ENCODE measurements at places on chromosomes 3 and 15.

- DNase-seq = no peak
These were observed 1033.9 kb downstream of the FHIT start for GRCh38 chr3:60217156-60217911.

DNA sequence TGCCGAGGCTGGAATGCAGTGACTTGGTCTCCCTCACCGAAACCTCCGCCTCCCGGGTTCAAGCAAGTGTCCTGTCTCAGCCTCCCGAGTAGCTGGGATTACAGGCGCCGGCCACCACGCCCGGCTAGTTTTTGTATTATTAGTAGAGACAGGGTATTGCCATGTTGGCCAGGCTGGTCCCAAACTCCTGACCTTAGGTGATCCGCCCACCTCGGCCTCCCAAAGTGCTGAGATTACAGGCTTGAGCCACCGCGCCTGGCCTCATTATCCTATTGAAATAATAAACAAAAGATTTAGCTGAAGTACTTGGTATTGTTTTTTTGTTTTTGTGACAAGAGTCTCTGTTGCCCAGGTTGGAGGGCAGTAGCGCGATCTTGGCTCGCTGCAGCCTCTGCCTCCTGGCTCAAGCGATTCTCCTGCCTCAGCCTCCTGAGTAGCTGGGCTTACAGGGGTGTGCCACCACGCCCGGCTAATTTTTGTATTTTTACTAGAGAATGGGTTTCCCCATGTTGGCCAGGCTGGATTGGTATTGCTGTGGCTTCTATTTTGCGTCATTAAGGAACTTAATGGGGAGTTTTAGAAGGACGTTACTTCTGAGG lies 1.5 kb downstream of the RPL35A start:
- no peak for DNase-seq

GRCh38 chr15:87564681-87565080 lies 691.9 kb downstream of the NTRK3 start:
- no peak for DNase-seq

- DNase-seq = no peak
These were observed 56.3 kb upstream of the ZNF148 start for GRCh38 chr3:125431391-125431790.

DNA sequence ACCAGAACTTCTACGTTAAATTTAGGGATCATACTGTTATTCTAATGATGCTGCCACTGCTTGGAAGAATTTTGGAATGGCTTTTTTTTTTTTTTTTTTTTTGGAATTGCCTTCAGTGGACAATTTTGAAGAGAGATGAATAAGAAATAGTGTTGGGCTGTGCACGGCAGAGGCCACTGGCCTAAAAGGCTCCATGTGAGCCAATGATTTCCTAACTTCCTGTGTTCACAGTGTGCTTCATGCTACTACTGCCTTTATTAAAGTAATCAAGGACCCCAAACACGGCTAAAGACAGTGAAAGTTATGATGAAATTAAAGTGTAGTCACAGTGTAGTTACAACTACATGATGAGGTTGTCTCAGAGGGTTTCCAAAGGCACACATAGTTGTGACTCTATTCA lies 100.8 kb upstream of the TNFAIP8L3 start:
- DNase-seq = no peak

GRCh38 chr3:124275412-124275811 lies 283.5 kb upstream of the ROPN1 start:
- DNase-seq = no peak

GRCh38 chr15:74350295-74351275 lies 16.9 kb downstream of the CYP11A1 start:
- DNase-seq = no peak

- DNase-seq = peak; percentile 61
These were observed 1.7 kb downstream of the HYAL2 start for GRCh38 chr3:50320853-50321335.

DNA sequence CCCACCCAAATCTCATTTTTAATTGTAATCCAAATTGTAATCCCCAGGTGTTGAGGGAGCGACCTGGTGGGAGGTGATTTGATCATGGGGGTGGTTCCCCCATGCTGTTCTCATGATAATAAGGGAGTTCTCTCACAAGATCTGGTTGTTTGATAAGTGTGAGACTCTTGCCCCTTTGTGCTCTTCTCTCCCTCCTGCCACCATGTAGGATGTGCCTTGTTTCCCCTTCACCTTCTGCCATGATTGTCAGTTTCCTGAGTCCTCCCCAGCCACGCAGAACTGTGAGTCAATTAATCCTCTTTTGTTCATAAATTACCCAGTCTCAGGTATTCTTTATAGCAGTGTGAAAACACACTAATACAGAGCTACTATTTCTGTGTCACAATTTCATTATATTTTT lies 88.7 kb downstream of the NCEH1 start:
- DNase-seq = no peak

- no peak for DNase-seq
These were observed 112.7 kb downstream of the CHSY1 start for GRCh38 chr15:101138913-101139880.

DNA sequence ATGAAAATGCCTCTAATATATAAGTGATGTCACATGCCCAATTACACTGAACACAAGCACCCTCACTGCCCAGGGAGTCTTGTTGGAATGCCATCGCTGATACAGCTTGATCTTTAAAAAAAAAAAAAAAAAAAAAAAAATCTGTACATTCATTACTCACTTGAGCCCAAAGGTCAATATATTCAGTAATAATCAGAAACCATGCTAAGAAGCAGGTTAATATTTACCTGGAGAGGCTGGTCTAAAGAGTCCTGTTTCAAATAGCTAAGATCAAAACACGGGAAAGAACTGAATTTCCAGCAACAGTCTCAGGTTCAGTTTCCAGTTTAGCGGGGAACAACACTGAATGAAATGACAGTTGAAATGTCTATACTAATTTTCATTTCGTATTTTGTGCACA lies 109.9 kb downstream of the UACA start:
- DNase-seq = no peak

DNA sequence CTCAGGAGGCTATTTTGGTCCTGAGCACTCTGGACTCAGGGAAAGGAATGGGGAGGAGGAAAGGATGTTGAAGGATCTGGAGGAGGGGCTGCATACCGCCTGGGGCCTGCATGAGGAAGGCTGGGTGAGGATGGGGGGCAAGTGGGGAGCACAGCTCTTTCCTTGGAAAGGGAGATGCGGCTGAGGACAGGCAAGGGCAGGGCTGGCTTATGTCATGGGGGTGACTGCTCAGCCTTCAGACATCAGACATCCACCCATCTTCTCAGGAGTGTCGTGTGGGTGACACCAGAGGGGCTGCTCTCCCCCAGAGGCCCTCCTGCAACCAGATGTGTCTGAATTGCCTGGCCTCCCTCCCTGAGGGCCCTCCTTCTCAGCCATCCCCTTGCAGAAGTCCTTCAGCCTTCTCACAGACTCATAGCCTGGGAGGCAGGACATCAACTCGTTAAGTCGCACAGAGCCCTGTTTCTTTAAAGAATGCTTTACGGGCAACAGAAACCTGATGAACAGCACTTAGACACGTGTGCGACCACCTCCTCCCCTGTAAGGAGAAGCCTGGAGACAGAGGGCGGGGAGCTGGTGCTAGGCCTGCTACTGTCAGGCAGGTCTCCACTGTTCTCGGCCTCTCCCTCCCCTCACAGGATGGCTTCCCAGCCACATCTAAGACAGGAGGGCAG lies 252.3 kb downstream of the OCA2 start:
- DNase-seq = no peak

GRCh38 chr3:142910280-142910679 lies 21.4 kb upstream of the PCOLCE2 start:
- DNase-seq = no peak

DNA sequence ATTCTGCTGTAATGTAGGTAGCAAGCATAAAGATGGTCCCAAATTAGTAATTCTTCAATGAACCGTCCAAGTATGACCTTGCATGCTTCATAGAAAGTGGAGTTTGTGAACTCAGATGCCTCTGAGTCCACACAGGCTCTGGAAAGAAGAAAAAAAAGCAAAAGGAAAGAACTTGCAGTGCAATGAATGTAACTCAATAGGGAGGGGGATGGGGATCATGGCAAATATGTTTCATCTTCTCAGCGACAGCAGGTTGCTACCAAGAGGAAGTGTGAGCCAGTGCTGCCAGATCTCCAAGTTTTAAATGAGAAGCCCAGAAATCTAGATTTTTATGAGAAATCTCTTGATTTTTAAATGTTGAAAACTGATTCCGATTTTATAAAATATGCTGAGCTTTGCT lies 50.3 kb downstream of the IL20RB start:
- no peak for DNase-seq

DNA sequence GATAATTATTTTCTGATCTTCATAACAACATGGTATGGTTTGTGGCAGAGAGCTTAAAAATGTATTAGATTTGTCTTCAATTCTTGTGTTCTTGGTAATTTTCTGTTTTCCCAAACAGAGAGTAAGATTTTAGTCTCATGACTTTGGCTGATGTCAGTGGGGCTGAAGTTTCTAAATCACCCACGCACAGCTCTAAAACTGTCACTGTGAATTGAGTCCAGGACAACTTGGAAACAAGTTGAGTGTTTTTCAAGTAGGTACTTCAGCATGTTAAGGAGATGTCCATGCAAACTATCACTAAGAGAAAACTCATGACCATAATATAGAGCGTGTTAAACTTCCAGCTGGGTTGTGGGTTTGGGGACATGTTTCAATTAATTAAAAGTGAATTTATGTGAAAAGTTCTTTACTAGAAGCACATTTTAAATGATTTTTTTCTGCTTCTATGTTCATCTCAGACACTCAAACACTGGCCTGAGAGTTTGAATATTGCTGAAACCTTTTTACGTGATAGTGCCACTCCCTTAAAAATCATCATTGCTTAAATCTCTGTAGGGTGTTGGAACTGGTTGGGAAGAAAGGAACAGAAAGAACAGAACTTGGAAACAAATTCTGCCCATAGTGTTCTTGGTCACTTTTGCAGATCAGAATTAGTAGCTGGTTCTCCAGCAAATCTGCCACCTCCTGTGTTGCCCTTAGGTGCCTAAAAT lies 89.8 kb downstream of the KLHL25 start:
- DNase-seq = no peak

- no peak for DNase-seq
These were observed 458.3 kb upstream of the ARL6 start for GRCh38 chr3:97306226-97306625.

- no peak for DNase-seq
These were observed 14.6 kb downstream of the C2CD4B start for GRCh38 chr15:62150445-62150844.

DNA sequence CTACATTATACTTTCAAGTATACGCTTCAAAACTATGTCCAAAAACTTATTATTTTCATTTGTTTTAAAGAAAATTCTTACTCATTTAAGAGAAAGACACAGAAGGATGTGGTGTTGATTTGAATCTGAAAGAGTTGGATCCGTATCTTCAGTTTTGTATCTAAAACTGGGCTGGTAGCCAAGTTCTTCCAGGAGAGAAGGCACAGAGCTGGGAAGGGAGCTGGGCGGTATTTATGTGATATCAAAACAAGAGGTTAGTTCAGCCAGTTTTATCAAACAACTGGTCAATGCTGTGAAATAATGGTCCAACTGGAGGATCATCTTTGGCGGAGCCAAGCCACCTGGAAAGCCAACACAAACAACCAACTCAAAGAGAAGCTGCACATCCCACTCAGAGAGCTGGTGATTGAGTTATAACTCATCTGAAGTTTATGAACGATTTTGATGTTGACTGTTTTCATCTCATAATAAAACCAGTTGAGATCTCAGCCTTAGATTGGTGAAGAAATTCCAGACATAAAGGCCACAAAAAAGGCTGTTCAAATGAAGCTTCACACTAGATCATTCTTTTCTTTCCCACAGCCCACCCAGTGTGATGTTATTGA lies 489.6 kb upstream of the RASGRP1 start:
- no peak for DNase-seq

DNA sequence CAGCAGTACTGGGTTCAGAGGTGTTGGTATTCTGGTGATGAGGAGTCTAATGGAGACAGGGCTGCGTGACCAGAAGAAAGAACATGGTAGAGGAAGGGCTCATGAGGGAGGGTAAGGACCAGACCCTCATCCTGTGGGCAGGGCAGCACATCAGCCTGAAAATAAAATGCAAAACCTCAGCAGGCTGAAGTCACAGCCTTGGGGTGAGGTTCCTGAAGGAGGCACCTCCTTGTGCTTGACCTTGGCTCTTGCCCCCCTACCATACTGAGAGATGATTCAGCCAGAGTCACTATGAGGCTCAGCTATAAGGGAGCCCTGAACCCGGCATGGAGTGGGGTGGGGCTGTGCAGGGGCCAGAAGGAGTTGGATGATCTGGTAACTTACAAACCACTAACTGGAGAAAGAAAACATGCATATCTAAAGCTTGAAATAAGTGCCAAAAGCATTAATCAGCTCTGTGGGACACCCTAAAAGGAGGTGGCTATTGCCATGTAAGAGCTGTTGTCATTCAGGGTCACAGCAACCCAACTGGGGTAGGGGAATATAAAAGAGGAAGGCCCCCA lies 60.2 kb downstream of the CORO2B start:
- no peak for DNase-seq

- no peak for DNase-seq
These were observed 62.3 kb downstream of the CPNE4 start for GRCh38 chr3:131972550-131972949.

DNA sequence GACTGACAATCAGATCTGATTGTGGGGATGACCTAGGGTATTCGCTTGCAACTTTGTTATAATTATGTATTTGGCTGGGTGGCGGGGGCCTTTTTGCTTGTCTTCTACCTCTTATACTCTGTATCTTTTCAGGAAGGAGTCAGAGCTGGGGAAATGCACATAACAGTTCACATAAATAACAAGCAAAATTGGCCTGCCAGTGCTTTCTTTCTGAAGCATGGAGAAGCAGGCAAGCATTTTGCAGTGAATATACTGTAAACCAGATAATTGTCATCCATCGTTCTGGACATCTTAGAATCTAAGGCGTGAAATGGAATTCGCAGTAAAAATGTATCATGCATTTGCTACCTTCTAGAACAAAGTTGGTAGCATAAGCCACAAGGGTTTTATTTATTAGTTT lies 227.6 kb downstream of the CLSTN2 start:
- no peak for DNase-seq

DNA sequence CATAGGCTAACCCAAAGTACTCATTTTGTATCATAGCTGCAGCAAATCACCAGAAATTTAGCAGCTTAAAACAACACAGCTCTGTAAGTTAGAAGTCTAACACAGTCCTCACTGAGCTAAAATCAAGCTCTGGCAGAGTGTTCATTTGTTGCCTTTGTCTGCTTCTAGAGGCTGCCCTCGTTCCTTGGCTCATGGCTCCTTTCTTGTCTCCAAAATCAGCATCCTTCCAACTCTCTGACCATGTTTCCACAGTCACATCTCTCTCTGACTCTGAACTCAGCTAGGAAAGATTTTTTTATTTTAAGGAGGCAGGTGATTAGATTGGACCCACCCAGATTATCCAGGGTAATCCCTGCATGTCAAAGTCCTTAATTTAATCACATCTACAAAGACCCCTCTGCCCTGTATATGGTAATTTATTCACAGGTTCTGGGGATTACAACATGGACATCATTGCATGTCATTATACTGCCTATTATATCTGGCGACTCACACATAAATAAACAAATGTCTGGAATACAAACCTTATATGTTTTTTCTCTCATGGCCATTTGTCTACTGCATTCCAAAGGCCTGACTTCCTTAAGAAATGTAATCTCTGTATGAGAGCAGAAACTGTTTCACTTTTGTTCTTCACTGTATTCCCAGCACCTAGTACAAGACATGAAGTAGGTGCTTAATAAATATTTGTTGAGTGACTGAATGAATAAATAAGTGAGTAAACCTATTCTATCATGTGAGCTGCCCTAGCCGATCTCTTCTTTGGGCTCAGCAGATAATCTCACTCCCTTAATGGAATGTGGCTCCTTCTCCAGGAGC lies 15.1 kb upstream of the UACA start:
- DNase-seq = no peak

Measured in stimulated activated naive CD4-positive, alpha-beta T cell (primary cell).